ENCODE measurements at places on chromosomes 4 and X.

- no peak for DNase-seq
Measured at GRCh38 chrX:115966920-115967319, 203.6 kb upstream of the AGTR2 start.

DNA sequence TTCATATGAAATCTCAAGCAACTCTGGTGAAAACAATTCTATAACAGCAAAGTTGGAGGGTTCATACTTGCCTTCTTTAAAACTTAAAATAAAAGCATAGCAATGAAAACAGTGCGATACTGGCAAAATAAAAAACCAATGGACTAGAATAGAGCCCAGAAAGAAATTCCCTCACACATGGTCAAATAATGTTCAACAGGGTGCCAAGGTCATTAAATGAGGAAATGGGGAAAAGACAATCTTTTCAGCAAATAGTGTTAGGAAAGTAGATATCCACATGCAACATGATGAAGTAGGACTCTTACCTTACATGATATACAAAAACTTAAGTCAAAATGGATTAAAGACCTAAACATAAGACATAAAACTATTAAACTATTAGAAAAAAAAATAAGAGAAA, 970.2 kb upstream of the AGA start:
- no peak for DNase-seq

DNA sequence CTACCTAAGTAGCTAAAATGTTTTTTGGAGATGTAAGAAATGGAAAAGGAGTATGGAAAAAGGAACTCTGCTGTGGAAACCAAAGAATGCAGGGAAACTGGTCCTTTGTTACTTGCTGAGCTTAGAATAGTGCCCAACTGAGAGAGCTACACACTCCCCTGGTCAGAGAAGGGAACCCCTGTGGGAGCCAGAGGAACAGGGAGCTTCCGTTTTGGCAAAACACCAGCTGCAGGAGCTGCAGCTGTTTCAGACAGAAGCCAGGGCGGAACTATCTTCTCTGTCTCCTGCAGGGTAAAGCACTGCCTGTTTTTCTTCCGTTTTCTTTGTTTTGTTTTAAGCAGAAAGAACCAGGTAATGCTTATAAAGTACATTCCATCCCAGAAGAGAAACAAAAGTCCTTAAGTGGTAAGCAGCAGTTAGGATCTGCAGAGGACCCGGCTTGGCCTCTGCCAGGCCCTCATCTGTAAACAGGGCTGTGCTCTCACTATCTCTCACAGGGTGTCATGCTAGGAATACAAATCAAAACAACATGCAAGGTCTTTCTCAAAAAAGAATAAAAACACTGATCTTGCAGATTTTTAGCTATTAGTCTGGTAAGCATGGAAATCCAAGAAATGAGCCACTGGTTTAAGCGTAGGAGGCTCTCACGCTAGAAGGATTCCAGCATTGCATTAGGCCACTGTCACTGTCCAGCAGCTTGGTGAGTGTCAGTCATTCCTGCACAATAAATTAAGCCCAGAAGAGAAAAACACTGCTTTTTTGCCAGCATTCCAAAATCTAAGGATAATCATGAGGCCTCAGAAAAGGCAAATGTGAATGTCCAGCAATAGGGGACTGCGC, 76.1 kb downstream of the CHST7 start:
- peak; percentile 65 for DNase-seq

DNA sequence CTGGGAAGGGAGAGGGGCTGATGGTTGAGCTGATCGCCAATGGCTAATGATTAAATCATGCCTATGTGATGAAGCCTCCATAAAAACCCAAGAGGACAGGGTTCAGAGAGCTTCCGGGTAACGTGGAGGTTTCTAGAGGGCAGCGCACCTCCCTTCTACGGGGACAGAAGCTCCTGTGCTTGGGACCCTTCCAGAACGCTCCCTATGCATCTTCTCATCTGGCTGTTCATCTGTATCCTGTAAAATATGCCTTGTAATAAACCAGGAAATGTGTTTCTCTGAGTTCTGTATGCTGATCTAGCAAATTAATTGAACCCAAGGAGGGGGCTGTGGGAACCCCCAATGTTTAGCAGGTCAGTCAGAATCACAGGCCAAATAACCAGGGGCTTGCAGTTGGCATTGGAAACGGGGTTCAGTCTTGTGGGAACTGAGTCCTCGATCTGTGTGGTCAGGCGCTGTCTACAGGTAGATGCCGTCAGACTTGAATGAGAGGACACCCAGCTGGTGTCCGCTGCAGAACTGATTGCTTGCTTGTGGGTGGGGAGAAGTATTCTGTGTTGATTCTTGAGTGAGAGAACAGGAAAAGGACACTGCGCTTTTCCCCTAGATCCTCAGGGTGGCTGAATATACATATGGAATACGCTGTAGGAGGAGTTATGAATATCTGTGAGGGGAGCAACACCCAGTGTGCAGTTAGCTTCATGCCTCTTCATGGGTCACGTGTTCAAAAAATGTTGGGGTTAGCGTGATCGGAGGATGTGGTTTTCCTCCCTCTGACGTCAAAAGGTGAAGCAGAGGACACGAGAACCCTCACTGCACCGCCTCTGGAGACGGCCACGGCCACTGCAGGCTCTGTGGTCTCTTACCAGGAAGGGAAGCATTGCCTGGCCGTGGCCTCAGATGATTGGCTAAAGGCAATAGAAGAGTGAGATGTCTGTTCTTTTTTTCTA, 29.2 kb downstream of the HTT-AS start:
- peak; percentile 73 for DNase-seq

DNA sequence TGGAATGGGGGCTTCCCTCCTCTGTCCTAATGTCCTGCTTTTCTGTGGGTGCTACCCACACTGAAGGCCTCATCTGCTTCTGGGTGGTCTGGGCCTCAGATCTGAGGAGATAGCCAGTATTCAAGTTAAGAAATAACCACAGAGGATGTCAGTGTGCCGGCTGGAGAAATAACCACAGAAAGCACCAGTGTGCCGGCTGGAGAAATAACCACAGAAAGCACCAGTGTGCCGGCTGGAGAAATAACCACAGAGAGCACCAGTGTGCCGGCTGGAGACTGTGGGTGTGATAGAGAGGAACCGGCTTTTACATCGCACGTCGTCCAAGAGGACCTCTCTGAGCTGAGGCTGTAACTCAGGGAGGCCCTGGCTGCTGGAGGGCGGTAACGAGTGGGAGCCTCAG, 65.7 kb upstream of the PSAPL1 start:
- no peak for DNase-seq

- no peak for DNase-seq
Measured at GRCh38 chr4:10243856-10244255, 127.3 kb upstream of the WDR1 start.

- DNase-seq = no peak
Measured at GRCh38 chr4:8044699-8045098, 105.0 kb upstream of the AFAP1 start.

DNA sequence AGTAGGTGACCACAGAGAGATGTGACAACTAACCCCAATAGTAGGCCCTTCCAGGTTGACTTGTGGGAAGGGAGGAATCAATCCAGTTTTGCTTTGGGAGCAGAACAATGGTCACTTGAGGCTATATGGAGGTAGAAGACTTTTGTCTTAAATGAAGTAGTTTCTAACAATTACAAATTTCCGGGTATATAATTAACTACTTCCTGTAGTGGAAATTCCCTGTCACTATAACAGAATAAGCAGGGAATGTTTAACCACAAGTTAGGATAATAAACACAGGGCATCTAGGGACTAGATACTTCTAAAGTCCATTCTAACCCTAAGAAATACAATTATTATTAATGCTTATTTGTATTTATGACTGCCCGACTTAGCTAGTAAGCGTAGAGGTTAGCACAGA, 99.0 kb upstream of the TRPC3 start:
- DNase-seq = no peak

GRCh38 chr4:740011-740410, 34.4 kb downstream of the PCGF3 start:
- DNase-seq = no peak

DNA sequence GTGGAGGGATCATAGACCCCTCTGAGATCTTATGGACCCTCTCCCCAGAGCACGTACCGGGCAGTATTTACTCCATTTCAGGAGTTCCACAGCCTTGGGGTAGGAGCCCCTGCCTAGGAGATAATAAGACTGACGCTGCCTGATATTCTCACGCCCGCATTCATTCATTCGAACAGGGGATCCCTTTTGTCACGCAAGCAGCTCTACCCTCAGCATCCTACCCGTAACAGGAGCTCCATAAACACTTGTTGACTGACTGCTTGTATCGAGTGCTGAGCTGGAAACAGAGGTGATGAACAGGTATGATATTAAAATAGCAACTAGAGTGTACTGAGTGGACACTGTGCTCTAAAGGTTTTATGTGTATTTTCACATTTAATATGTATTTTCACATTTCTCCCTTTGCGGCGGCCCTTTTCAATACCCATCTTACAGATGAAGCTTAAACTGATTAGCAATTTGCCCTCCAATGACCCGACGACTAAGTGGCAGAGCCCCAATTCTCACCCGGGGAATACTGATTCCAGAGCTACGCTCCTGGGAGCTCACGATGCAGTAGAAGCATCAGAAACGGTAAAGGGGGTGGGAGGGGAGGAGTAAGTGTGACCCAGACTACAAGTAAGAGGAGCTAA, 888 bp downstream of the RAB28 start:
- peak; percentile 17 for DNase-seq

DNA sequence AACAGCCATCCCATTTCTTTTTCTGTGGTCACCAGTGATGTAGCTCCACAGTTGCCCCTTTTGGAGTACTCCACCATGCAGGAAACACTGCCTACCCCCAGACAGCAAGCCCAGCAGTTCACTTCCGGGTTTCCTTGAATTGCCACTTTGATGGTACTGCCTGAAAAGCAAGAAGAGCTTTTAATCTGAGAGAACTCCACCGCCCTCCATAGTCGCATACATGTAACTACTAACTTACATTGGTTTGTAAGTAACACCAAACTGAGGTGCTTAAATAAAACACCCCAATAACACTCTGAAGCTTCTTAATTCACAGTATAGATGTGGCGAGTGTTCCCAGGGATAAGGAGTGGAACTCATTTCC, 53.6 kb upstream of the HPSE start:
- DNase-seq = no peak

DNA sequence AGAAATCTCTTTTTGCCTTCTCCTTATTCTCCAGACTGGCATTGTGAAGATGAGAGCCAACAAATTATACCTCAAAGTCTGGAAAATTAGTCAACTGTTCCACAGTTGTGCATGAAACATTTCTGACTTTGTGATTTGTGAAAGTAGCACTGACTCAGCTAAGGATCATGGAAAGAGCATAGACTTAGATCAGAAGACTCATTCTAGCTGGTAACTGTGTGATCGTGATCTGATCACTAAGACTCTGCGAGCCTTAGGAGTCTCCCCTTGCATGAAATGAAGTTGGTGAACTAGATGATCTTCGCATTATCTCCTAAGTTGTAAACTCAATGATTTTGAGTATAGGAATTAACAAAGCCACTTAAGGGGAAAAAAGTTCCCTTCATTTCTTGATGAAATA, 668.1 kb downstream of the RPA4 start:
- DNase-seq = no peak

GRCh38 chr4:182221987-182222386, 21.2 kb upstream of the TENM3 start:
- DNase-seq = no peak

DNA sequence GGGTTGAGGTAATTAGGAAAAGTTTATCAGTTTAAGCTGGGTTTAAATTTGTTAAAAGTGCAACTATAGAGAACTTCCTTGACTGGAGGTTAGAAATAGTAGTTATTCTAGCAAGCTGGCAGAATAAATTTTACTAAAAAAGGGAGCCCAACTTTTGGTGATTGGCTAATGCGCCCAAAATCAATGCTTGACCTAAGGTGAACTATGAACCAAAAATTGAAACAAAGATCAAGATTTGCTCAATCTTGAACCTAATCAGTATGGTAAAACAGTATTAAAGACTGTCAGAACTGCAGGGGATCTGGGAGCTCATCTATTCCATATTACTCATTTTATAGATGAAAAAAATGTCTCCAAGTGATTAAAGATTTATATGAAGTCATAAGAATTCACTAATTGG, 6.1 kb upstream of the SPATA18 start:
- DNase-seq = no peak

Measured in femur (tissue), 1 donor.